ENCODE measurements at places on chromosomes 5 and 9. TPM values are rescaled to one million over a fixed set of nuclear protein-coding genes. Genes with fewer than 3 reads are reported as not detected.

The EDIL3 gene
- not detected for total RNA-seq

The TXNDC8 gene
- not detected for total RNA-seq

The LTC4S gene
- 1.7 TPM for total RNA-seq

The FANCG gene
- 102 TPM for total RNA-seq

The CDK5RAP2 gene
- 60.3 TPM for total RNA-seq

The NUTM2F gene
- total RNA-seq = not detected

The NCS1 gene
- total RNA-seq = 4.2 TPM

The PCDHGB6 gene
- total RNA-seq = 0.12 TPM

GRCh38 chr9:8725635-8726034, 926.1 kb upstream of the DMAC1 start:
- H3K4me3 ChIP-seq = no peak overlapping the region
- H3K36me3 ChIP-seq = no peaks in the 10 kb centered on the region
- H3K27me3 ChIP-seq = no peaks in the 10 kb centered on the region
- no peaks in the 10 kb centered on the region for H3K4me1 ChIP-seq
- no peak for DNase-seq

- H3K4me1 ChIP-seq = no peaks in the 10 kb centered on the region
- DNase-seq = no peak
- H3K27me3 ChIP-seq = no peaks in the 10 kb centered on the region
Observed at GRCh38 chr5:132313366-132313765, 19.2 kb downstream of the SLC22A4 start.

DNA sequence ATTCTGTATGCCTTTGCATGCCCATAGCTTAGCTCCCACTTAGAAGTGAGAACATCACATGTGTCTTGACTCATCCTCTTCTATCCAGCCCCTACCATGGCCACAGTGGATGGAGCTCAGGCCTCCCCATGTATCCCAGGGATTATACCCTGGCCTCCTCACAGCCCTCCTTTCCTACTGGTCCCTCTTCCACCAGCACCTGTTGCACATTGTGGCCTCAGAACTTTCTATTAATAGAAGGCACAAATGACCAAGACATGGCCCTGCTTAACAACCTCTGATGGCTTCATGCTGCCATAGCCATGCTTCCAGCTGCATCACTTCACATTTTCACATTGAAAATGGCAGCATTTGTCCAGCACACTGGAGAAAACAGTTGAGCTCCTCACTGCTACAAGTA, 315.4 kb downstream of the CDK5RAP2 start:
- no peak for DNase-seq
- H3K36me3 ChIP-seq = no peaks in the 10 kb centered on the region
- no peak overlapping the region for H3K4me3 ChIP-seq
- H3K27ac ChIP-seq = no peak overlapping the region

- no peaks in the 10 kb centered on the region for H3K27me3 ChIP-seq
- H3K4me1 ChIP-seq = no peaks in the 10 kb centered on the region
- DNase-seq = no peak
- no peaks in the 10 kb centered on the region for H3K36me3 ChIP-seq
- H3K27ac ChIP-seq = no peak overlapping the region
- H3K4me3 ChIP-seq = no peak overlapping the region
Observed at GRCh38 chr5:128427921-128428320, 110.1 kb downstream of the FBN2 start.

DNA sequence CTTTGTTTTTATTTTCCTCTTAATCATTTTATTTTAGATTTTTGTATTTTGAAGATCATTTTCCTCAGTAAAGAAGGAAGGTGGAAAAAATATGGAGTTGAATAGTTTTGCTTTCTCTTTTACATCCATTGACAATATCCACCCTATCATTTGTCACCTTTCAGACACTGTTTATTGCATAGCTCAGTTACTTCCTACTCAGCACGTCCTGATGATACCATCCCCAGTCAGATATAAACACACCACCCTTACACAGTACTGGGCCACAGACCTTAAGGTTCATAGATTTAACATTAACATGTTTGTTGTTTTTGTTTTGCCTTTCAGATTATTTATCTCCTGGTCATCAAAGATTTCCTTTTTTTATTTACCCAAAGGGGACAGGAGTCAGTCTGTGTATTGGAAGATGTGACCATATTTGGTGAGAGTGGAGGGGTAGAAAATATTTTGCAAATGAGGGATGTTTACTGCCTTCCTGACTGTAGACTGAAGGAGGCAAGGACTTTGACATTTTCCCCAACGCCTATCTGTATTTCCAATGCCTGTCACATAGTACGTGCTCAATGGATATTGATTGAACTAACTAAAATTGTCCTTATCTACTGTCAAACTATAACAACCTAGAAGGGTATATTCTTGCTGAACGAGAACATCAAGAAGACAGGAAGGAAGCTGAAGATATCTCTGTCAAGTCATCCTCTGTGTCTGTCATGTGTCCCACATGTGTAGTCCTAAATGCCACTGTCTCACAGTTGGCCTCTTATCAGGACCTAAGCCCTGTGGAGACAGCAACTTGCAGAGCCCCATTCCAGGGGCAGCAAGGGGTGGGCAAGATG, 15.6 kb downstream of the STX17 start:
- H3K4me3 ChIP-seq = no peak overlapping the region
- no peak overlapping the region for H3K27ac ChIP-seq
- H3K4me1 ChIP-seq = peaks cover 22% of the 10 kb centered on the region
- no peaks in the 10 kb centered on the region for H3K27me3 ChIP-seq

- H3K4me1 ChIP-seq = no peaks in the 10 kb centered on the region
- peaks cover 5% of the 10 kb centered on the region for H3K27me3 ChIP-seq
- no peak within 1 kb of the TSS for H3K4me3 ChIP-seq
- DNase-seq = no peak
Observed at GRCh38 chr9:14909961-14910805, at the start of gene FREM1. FREM1 (minus strand) TSS chr9:14910428; CDS start chr9:14868977, 41,451 bp downstream.

GRCh38 chr9:135813671-135814290, 93.6 kb downstream of the CAMSAP1 start:
- H3K4me1 ChIP-seq = no peaks in the 10 kb centered on the region
- H3K36me3 ChIP-seq = peaks cover 5% of the 10 kb centered on the region
- no peak for DNase-seq
- no peak overlapping the region for H3K27ac ChIP-seq
- no peaks in the 10 kb centered on the region for H3K27me3 ChIP-seq
- H3K4me3 ChIP-seq = no peak overlapping the region

DNA sequence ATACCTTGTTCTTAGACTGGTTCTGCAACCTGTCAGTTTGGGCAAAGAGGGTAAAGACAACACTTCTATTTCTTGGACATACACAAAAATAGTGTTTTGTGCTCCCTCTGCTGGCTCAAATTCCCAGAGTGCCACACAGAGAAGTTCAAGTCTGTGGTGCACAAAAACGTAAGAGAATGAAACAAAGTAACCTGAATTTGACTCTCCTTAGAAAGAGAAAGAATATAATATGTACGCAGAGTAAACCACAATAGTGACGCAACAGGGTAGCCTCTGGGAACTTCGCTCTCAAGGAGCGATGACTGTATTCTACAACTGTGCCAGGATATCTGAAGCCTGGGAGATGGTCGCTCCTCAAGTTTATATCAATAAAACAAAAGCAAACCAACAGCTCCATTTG, 18.5 kb downstream of the DDX31 start:
- H3K27me3 ChIP-seq = no peaks in the 10 kb centered on the region
- no peak overlapping the region for H3K27ac ChIP-seq
- H3K4me1 ChIP-seq = peaks cover 16% of the 10 kb centered on the region
- H3K36me3 ChIP-seq = peaks cover 35% of the 10 kb centered on the region
- no peak overlapping the region for H3K4me3 ChIP-seq
- DNase-seq = no peak

- H3K36me3 ChIP-seq = no peaks in the 10 kb centered on the region
- no peaks in the 10 kb centered on the region for H3K4me1 ChIP-seq
- no peak overlapping the region for H3K27ac ChIP-seq
- H3K27me3 ChIP-seq = no peaks in the 10 kb centered on the region
- DNase-seq = no peak
- H3K4me3 ChIP-seq = no peak overlapping the region
Observed at GRCh38 chr5:103764403-103764802, 201.8 kb upstream of the NUDT12 start.

DNA sequence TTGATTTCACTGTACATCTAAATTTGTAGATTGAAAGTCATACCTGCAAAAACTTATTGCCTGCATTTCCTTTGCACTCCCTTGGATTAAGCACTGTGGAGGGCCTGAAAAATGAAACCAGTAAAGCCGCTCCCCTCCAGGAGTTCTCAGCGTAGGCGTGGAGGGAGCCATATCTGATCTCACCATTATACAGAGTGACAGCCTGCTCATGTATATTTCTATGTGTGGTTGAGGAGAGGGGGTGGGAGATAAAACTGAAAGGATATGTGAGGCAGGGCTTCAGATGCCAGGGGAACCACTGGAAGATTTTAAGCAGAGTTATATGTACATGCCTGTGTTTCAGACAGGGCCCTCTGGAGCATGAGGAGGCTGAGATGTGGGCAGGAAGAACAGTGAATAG, 303.0 kb downstream of the MSX2 start:
- no peak for DNase-seq
- no peaks in the 10 kb centered on the region for H3K36me3 ChIP-seq
- H3K4me1 ChIP-seq = no peaks in the 10 kb centered on the region
- H3K27ac ChIP-seq = no peak overlapping the region
- H3K27me3 ChIP-seq = no peaks in the 10 kb centered on the region
- no peak overlapping the region for H3K4me3 ChIP-seq

- peaks cover 26% of the 10 kb centered on the region for H3K36me3 ChIP-seq
- no peak for DNase-seq
- H3K4me1 ChIP-seq = peaks cover 71% of the 10 kb centered on the region
- H3K27ac ChIP-seq = no peak overlapping the region
- H3K4me3 ChIP-seq = no peak overlapping the region
Observed at GRCh38 chr5:143017992-143018391, 247.8 kb downstream of the ARHGAP26 start.

- no peak overlapping the region for H3K4me3 ChIP-seq
- no peak overlapping the region for H3K27ac ChIP-seq
- H3K4me1 ChIP-seq = no peaks in the 10 kb centered on the region
- no peak for DNase-seq
Observed at GRCh38 chr9:101727612-101728524, 10.6 kb downstream of the GRIN3A start.

DNA sequence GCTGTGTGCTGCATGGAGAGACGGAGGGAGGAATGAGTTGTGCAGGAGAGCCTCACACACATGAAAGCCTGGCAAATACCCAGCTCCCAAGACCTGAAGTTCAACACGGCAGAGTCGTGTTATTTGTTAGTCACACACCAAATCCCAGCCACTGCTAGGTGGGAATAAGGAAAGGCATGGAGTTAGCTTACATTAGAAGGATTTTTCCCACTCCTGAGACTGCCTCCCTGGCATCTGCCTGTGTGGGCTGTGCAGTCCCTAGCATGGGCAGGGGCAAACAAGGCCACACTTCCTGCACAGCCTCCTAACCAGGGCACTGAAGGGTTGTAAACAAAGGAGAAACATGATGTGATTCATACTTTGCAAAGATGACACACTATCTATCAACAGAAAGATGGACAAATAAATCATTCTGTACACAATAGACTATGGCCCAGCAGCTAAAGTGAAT, 306.8 kb downstream of the SPOCK1 start:
- no peaks in the 10 kb centered on the region for H3K4me1 ChIP-seq
- H3K27ac ChIP-seq = no peak overlapping the region
- no peaks in the 10 kb centered on the region for H3K36me3 ChIP-seq
- no peak for DNase-seq

- no peak overlapping the region for H3K4me3 ChIP-seq
- H3K27ac ChIP-seq = no peak overlapping the region
- H3K27me3 ChIP-seq = peaks cover 23% of the 10 kb centered on the region
- no peak for DNase-seq
- no peaks in the 10 kb centered on the region for H3K36me3 ChIP-seq
Observed at GRCh38 chr5:159911349-159911748, 4.9 kb upstream of the ADRA1B start.

GRCh38 chr9:95503369-95503768, 13.4 kb downstream of the PTCH1 start:
- peaks cover 3% of the 10 kb centered on the region for H3K36me3 ChIP-seq
- no peak overlapping the region for H3K4me3 ChIP-seq
- H3K4me1 ChIP-seq = peaks cover 22% of the 10 kb centered on the region
- no peak for DNase-seq

DNA sequence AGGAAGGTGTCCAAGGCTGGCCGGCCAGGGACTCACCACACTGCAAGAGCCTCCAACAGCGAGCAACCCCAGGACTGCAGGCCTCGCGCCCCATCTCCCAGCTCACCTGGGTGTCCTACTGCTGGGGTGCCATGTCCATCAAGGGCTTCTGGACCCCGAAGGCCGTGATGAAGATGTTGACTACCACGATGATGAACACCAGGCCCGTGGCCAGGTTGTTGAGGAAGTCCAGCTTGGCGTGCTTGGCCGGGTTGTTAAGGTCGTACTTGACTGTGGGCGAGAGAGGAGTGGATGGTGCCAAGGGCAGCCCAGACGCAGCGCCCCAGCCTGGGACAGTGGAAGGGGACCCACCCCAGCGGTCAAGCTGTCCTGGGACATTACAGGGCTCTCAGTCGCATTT, 9.3 kb downstream of the NINJ1 start:
- peaks cover 38% of the 10 kb centered on the region for H3K36me3 ChIP-seq
- DNase-seq = no peak
- no peak overlapping the region for H3K4me3 ChIP-seq
- no peak overlapping the region for H3K27ac ChIP-seq
- peaks cover 36% of the 10 kb centered on the region for H3K4me1 ChIP-seq

DNA sequence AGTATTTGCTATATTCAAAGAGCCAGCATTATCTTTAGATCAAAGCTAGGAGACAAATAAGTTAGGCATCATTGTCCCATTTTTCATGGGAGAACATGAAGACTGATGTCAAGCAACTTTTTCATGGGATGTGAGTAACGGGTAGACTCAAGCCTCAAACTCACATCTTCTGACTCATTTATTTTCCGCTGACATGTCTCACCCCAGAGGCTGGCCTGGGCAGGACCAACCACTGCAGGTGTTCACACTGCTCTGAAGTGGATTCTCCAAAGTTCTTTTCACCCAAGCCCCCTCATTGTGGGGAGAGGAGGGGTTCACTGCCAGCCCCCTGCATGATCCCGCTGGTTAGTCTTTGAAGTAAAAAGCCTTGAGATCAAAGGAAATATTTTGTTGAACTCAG, 34.9 kb upstream of the BASP1 start:
- H3K4me1 ChIP-seq = no peaks in the 10 kb centered on the region
- H3K36me3 ChIP-seq = no peaks in the 10 kb centered on the region
- H3K27ac ChIP-seq = no peak overlapping the region
- no peaks in the 10 kb centered on the region for H3K27me3 ChIP-seq
- DNase-seq = no peak

DNA sequence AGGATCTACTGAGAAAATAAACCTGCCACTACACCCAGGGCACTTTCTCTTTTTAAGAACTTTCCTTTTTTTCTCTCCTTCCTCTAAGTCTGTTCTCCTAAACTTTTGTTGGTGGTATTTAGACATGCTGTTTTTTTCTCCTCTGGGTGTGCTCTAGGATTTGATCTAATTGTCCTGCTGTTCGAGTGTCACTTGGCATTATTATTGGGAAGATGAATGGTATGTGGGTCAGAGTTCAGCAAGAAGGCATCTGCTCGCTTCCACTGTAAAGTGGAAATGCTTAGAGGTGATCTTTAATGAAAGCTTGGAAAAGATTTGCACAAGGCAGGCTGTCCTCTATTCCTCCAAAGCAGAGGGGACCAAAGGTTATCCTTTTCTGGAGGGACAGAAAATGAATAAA, 1.3 kb upstream of the PLPPR1 start:
- H3K27ac ChIP-seq = no peak overlapping the region
- H3K4me3 ChIP-seq = no peak overlapping the region
- DNase-seq = no peak
- no peaks in the 10 kb centered on the region for H3K4me1 ChIP-seq
